Activated naive CD8-positive, alpha-beta T cell treated with anti-CD3 and anti-CD28 coated beads for 36 hours (primary cell): ENCODE measurements at places on chromosomes 4 and X. TPM values are rescaled to one million over a fixed set of nuclear protein-coding genes. Genes with fewer than 3 reads are reported as not detected.

- no peak overlapping the region for H3K4me3 ChIP-seq
- H3K4me1 ChIP-seq, result peaks cover 10% of the 10 kb centered on the region
- H3K27me3 ChIP-seq, result peaks cover 7% of the 10 kb centered on the region
Measured at GRCh38 chr4:100017637-100018310, 67.7 kb upstream of the H2AZ1 start.

DNA sequence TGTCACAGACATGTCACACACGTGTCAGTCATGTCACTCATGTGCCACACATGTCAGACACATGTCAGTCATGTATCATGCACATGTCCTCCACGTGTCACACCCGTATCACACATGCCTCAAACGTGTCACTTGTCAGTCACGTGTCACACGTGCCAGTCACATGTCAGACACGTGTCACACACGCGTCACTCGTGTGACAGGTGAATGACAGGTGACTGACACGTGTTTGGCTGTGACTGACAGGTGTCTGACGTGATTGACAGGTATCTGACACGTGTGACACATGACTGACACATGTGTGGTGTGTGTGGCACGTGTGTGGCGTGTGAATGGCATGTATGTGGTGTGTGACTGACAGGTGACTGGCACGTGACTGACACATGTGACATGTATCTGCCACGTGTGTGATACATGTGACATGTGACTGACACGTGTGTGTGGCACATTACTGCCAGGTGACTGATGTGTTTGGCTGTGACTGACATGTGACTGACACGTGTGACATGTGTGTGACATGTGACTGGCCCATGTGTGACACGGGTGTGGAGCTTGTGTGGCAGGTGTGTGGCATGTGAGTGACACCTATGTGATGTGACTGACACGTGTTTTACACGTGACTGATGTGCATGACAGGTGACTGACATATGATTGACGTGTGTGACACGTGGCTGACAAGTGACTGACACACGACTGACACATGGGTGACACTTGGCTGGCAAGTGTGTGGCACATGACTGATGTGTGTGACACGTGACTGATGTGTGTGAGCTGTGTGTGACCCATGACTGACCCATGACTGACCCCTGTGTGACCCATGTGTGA lies 90.7 kb upstream of the GPC3 start:
- H3K4me3 ChIP-seq, result no peak overlapping the region
- H3K27ac ChIP-seq, result no peak overlapping the region
- no peaks in the 10 kb centered on the region for H3K4me1 ChIP-seq
- no peaks in the 10 kb centered on the region for H3K36me3 ChIP-seq

DNA sequence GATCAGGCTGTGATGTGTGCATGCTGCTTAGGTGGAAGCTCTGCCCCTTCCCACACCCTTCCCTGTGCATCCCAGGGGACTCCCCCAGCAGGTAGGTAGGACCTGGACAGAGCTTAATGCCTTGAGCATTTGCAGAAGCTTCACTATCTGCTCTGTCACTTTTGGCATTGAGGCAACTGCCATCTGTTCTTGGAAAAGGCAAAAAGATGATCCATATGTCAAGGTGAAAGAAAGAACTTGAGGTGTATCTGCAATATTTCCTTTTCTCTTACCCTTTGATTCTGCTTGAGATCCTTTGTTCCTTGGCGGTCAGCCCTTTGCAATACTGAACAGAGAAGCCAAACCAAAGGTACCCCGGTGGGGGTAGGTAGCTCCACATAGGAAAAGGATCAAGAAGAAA lies 37.1 kb upstream of the TBC1D9 start:
- H3K4me3 ChIP-seq, result no peak overlapping the region
- no peak for DNase-seq
- H3K4me1 ChIP-seq, result no peaks in the 10 kb centered on the region
- H3K27me3 ChIP-seq, result peaks cover 4% of the 10 kb centered on the region
- no peaks in the 10 kb centered on the region for H3K36me3 ChIP-seq

GRCh38 chrX:46710425-46710824 lies 48.5 kb downstream of the SLC9A7 start:
- no peak for DNase-seq
- no peak overlapping the region for H3K4me3 ChIP-seq
- H3K27ac ChIP-seq, result peak overlapping the region; percentile 43
- H3K4me1 ChIP-seq, result peaks cover 37% of the 10 kb centered on the region

GRCh38 chr4:82588771-82589270 lies 27.0 kb upstream of the TMEM150C start:
- H3K4me1 ChIP-seq, result no peaks in the 10 kb centered on the region
- H3K4me3 ChIP-seq, result no peak overlapping the region
- peaks cover 7% of the 10 kb centered on the region for H3K27me3 ChIP-seq
- no peak overlapping the region for H3K27ac ChIP-seq
- H3K36me3 ChIP-seq, result no peaks in the 10 kb centered on the region

DNA sequence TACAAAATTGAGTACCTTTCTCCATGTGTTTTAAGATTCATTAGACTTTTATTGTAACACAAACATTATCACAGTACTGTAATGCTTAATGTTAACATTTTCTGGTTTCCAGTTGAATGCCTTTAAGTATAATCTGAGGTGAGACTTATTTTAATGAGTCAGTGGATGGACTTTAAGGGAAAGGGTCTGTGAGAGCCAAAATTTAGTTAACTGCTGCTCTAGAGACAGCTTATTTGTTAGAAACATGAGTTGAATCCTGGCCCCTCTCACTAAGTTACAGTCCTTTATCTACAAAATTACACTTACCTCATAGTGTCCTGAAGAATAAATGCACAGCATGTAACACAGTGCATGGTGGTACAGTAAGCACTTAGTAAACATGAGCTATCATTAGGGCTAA lies 66.0 kb downstream of the PGRMC2 start:
- no peaks in the 10 kb centered on the region for H3K27me3 ChIP-seq
- no peaks in the 10 kb centered on the region for H3K36me3 ChIP-seq
- DNase-seq, result no peak

Gene CT47B1
- total RNA-seq, result not detected
